ENCODE measurements at places on chromosomes 13 and 19. TPM values are rescaled to one million over a fixed set of nuclear protein-coding genes. Genes with fewer than 3 reads are reported as not detected.
A peak's percentile ranks its signal among the peaks of the same experiment; 100 is the strongest.

GRCh38 chr19:13092158-13092543 is 10.5 kb downstream of the LYL1 start:
- DNase-seq = peak; percentile 27

DNA sequence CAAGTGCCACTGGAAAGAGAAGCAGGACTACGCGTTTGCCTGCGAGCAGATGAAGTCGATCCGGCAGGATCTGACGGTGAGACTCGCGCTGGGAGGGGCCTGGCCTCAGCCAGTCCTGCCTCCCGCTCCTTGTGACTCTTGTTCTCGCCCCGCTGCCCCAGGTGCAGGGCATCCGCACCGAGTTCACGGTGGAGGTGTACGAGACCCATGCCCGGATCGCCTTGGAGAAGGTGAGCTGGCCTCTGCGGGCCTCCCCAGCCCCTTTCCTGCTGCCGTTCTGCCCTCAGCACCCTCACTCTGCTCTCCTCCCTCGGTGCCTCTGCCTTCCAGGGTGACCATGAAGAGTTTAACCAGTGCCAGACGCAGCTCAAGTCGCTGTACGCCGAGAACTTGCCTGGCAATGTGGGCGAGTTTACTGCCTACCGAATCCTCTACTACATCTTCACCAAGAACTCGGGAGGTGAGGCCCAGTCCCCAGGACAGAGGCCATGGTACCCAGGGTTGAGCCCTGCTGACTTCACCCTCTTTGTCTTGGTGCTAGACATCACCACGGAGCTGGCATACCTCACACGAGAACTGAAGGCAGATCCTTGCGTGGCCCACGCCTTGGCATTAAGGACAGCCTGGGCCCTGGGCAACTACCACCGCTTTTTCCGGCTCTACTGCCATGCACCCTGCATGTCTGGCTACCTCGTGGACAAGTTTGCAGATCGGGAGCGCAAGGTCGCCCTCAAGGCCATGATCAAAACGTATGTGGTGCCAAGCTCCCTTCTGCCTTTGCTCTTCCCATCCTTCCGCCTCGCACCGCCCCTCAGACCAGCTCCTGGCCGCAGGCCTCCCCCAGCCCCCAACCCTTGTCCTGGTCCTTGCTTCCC is 5.6 kb downstream of the LENG9 start:
- DNase-seq = no peak

DNA sequence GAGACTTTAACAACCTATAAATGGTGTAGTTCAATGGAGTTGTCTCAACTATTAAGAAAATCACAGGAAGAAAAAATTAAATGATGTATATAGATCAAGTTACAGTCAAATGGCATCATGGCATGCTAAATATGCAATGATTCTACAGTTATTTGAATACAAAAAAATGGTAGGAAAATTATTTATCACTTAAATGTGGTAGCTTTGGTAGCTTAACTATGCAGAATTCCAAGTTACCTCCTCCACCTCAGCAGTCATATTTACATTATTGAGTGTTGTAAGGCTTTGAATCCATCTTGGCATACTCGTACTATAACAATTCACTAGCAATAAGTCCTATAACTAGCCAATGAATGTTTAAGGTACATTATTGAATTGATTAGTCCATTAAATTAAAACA is 36.8 kb downstream of the CAB39L start:
- DNase-seq = no peak

GRCh38 chr19:45962021-45962420 is 11.6 kb downstream of the NOVA2 start:
- DNase-seq = no peak

PSG7 gene
- total RNA-seq = not detected

Measured in right cardiac atrium (tissue), 5 donors.